SJCRH30 (cell line): ENCODE measurements at places on chromosomes 6 and 20. TPM values are rescaled to one million over a fixed set of nuclear protein-coding genes. Genes with fewer than 3 reads are reported as not detected.

GRCh38 chr6:10412461-10413261 lies 2.2 kb downstream of the TFAP2A start:
- peaks cover 14% of the 10 kb centered on the region for H3K36me3 ChIP-seq
- peak overlapping the region; percentile 93 for H3K27ac ChIP-seq
- H3K27me3 ChIP-seq: no peaks in the 10 kb centered on the region

- H3K4me3 ChIP-seq: no peak overlapping the region
- H3K27ac ChIP-seq: no peak overlapping the region
- peaks cover 33% of the 10 kb centered on the region for H3K36me3 ChIP-seq
- no peaks in the 10 kb centered on the region for H3K27me3 ChIP-seq
- no peaks in the 10 kb centered on the region for H3K4me1 ChIP-seq
- no peak for DNase-seq
Measured at GRCh38 chr20:34512955-34513419, 3.2 kb upstream of the DYNLRB1 start.

GRCh38 chr6:43575105-43575771 lies 600 bp downstream of the XPO5 start:
- H3K27ac ChIP-seq: peak overlapping the region; percentile 56
- H3K36me3 ChIP-seq: peaks cover 29% of the 10 kb centered on the region
- H3K4me1 ChIP-seq: no peaks in the 10 kb centered on the region
- peak; percentile 51 for DNase-seq
- H3K4me3 ChIP-seq: peak overlapping the region; percentile 96

DNA sequence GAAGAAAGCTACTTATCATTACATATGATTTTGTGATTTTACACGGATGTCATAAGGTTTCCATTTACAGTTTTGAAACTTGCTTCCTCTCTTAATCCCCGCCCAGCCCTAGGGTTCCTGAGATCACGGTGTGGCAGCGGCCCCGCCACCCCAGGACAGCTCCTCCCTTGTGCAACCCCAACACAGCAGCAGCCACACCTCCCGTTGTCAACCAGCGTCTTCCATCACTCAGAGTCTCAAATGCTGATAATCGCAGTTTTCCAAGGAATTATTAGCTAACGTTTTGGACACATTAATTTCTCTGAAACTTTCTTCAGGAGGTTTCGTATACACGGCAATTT lies 204.8 kb downstream of the THBS2 start:
- no peaks in the 10 kb centered on the region for H3K27me3 ChIP-seq
- H3K4me3 ChIP-seq: no peak overlapping the region
- no peak overlapping the region for H3K27ac ChIP-seq
- peaks cover 20% of the 10 kb centered on the region for H3K4me1 ChIP-seq
- no peaks in the 10 kb centered on the region for H3K36me3 ChIP-seq
- DNase-seq: no peak

DNA sequence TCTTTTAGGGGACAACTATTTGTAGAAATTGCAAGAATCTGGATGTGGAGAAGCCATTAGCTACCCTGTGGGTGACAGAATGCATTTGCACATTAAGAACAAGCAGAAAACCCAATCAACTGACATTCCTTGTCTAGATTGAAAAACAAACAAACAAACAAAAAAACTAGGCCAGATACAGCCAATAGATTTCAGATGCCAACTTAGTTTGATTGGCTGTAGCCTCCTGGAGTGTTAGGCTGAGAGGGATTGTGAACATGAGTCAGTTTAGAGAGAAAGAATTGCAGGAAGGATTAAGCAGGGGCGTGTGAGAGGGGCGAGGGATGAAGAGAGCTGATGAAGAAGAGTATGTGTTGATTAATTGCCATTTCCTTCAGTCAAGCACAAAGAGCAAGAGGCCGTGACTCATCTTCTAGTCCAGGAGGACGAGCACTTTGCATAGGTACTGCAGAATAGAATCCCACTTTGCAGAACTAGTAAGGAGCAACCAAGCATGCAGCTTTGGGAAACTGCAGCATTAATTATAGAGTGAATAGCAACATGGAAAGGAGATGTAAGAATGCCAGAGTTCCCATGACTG lies 188.0 kb upstream of the RAB32 start:
- DNase-seq: no peak
- no peaks in the 10 kb centered on the region for H3K4me1 ChIP-seq
- H3K27ac ChIP-seq: no peak overlapping the region
- no peaks in the 10 kb centered on the region for H3K36me3 ChIP-seq
- no peaks in the 10 kb centered on the region for H3K27me3 ChIP-seq
- H3K4me3 ChIP-seq: no peak overlapping the region

GRCh38 chr6:52394251-52394666 lies 25.9 kb upstream of the EFHC1 start:
- peaks cover 10% of the 10 kb centered on the region; the same call in 1 of the 2 replicates for H3K4me1 ChIP-seq
- no peak overlapping the region for H3K4me3 ChIP-seq
- no peak for DNase-seq
- no peak overlapping the region for H3K27ac ChIP-seq

- H3K27me3 ChIP-seq: no peaks in the 10 kb centered on the region
- no peaks in the 10 kb centered on the region for H3K4me1 ChIP-seq
- peaks cover 3% of the 10 kb centered on the region; the same call in 1 of the 2 replicates for H3K36me3 ChIP-seq
Measured at GRCh38 chr20:32333181-32333987, 24.7 kb upstream of the ASXL1 start.

TMC2 gene
- 0.15 and 0.24 TPM in 2 replicates for total RNA-seq

BPIFB4 gene
- total RNA-seq: 3.2 and 3.9 TPM in 2 replicates

CENPQ gene
- total RNA-seq: 15.2 and 18.8 TPM in 2 replicates

CAGE1 gene
- 0.16 TPM in 1 of 2 replicates, not detected in the other for total RNA-seq

PTPRA gene
- 44.4 and 48.9 TPM in 2 replicates for total RNA-seq

TRMT11 gene
- 29.0 and 30.2 TPM in 2 replicates for total RNA-seq

PACRG gene
- not detected in 2 replicates for total RNA-seq

EYA2 gene
- total RNA-seq: 56.4 and 63.2 TPM in 2 replicates

PSMB1 gene
- 410 and 446 TPM in 2 replicates for total RNA-seq

CD40 gene
- total RNA-seq: 0.10 and 0.12 TPM in 2 replicates

SLC22A16 gene
- 0.38 TPM in 1 of 2 replicates, not detected in the other for total RNA-seq
